Endothelial cell (in vitro differentiated cells): ENCODE measurements at places on chromosomes 2 and 18. TPM values are rescaled to one million over a fixed set of nuclear protein-coding genes. Genes with fewer than 3 reads are reported as not detected.

RAB6C gene
- 1.4 TPM for total RNA-seq

PRPF40A gene
- total RNA-seq, result 128 TPM

TMEM150A gene
- total RNA-seq, result 42.4 TPM

EPB41L3 gene
- total RNA-seq, result 16.8 TPM

MOGAT1 gene
- total RNA-seq, result 0.26 TPM

SALL3 gene
- 2.5 TPM for total RNA-seq

RGPD4 gene
- not detected for total RNA-seq

LONRF2 gene
- total RNA-seq, result not detected

CCBE1 gene
- total RNA-seq, result 1.2 TPM

PRR30 gene
- total RNA-seq, result not detected

ATG16L1 gene
- total RNA-seq, result 39.5 TPM

LAMA3 gene
- total RNA-seq, result 1.7 TPM

DNA sequence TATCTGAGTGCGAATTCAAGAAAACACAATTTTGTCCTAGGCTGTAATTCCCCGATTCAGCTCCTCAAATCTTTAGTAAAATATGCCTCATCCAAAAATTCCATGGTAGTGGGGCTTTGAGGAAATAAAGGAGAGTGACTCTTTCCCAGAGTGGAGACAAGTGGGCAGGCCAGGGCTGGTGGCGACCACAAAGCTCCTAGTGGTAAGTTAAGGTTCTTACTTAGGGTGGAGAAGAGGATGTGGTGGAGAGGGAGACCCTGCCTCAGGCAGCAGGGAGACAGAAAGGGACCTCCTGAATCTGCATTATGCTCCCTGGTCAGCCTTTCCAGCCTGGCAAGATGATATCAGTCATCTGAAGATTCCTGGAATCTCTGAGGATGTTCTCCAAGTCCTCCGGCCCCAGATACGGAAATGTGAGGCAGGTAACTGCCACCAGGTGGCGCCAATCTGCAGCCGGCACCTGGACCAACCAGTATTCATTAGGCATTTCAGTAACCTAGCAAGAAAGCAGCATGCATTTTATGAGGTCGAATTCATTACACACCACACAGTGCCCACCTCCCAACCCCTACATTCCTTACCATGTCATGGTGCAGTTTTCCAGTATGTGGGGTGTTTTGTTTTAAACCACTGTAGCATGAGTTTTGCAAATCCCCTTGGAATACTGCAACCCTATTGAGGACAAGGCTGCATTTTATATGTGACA lies 106.4 kb downstream of the POLE4 start:
- DNase-seq, result peak; percentile 70

DNA sequence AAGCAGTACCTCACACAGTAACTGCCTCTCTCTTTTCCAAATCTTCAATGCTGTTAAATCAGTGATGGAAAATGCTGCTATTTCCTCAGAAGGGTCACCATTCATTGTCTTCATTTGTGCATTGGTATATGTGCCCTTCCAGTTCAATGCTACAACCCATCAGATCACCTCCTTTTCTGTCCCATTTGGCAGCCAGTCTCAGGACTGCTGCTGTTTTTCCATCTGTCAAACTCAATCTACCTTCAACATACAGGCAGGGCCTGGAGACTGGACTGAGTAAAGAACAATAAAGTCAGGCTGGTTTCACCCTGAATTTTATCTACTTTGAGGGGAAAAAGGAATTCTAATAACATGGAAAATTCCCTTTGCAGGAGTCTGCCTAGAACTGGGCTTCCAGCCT lies 17.9 kb downstream of the ZNF385B start:
- DNase-seq, result no peak

- DNase-seq, result peak; percentile 89
Observed at GRCh38 chr2:241702155-241703031, 554 bp downstream of the ING5 start.

GRCh38 chr2:112345030-112346027 lies 69.9 kb downstream of the ZC3H6 start:
- no peak for DNase-seq

DNA sequence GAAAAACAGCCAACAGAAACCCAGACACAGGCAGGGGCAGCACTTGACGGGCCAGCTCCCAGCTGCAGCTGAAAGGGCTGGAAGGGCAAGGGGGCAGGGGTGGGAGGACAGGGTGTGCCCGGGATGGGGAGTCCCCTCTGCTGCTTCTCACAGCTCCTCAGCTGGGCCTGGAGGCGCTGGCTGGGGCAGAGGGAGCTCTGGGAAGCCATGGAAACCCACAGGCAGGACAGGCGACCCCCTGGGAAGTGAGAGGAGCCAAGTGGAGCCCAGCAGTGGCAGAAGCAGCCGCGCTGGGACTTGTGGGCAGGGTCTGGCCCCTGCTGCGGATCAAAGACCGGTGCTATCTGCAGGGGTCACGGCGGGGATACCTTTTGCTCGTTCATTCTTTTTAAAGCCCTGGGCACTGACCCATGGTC lies 20.7 kb downstream of the OTOF start:
- DNase-seq, result no peak

- no peak for DNase-seq
Observed at GRCh38 chr2:40477361-40477760, 25.5 kb upstream of the SLC8A1 start.

- no peak for DNase-seq
Observed at GRCh38 chr2:237980751-237981150, 13.9 kb downstream of the UBE2F start.

- DNase-seq, result no peak
Observed at GRCh38 chr2:206212673-206213513, 53.2 kb downstream of the EEF1B2 start.

GRCh38 chr2:223039618-223040017 lies 12.4 kb upstream of the KCNE4 start:
- no peak for DNase-seq

- DNase-seq, result no peak
Observed at GRCh38 chr18:78768656-78769501, 210.7 kb upstream of the SALL3 start.

DNA sequence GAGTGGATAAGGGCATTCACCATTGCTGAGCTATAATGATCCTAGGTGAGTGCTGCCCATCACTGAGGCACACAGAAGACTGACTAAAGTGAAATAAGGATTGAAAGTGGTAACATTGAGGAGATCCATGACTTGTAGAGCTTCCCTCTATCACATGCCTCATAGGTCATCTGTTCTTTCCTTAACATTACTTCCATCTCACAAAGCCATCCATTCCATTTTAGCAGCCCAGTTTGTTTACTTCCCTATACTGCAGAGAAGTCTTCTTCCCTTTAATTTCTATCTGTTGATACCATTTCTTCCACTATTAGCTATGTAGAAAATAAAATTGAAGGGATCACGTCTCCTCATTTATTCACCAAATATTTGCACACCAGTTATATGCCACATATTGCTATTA lies 32.1 kb downstream of the ME2 start:
- DNase-seq, result no peak

- DNase-seq, result no peak
Observed at GRCh38 chr2:54666634-54667265, 56.7 kb upstream of the EML6 start.

DNA sequence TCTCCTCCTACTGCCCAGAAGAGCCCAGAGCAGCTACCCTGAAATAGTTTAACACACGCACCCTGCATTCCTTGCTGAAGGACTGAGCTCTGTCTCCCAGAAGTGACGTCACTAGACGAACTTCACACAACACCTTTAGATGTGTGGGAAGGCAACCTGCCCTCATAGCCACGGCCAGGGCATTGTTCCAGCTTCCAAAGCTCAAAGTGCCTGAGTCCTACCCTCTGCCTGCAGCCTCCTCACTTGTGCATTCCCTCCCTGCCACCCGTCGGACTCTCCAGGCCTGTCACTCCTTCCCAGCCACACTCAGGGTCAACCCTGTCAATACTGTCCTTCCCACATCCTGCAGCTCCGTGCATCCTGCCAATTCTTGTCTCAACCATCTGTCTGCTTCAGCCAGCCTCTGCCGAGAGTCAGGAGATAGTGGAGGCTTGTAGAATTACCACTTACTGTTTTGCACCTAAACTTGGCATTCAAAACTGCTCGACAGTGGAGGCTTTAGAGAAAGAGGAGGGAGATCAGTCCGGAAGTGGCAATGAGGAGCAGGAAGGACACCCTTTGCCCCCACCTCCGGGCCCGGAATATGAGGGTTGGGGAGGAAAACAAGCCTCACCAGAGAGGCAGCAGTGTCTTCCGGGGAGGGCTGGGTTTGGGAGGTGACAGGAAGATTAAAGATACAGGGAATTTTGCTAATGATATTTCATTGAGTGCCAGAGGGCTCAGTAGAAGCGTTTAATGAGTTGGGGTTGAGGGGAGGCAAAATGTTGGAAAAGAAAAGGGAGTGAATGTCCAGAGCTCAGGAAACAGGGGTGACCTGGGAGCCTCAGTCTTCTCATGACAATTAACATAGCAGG lies 72.3 kb upstream of the ATG16L1 start:
- no peak for DNase-seq

DNA sequence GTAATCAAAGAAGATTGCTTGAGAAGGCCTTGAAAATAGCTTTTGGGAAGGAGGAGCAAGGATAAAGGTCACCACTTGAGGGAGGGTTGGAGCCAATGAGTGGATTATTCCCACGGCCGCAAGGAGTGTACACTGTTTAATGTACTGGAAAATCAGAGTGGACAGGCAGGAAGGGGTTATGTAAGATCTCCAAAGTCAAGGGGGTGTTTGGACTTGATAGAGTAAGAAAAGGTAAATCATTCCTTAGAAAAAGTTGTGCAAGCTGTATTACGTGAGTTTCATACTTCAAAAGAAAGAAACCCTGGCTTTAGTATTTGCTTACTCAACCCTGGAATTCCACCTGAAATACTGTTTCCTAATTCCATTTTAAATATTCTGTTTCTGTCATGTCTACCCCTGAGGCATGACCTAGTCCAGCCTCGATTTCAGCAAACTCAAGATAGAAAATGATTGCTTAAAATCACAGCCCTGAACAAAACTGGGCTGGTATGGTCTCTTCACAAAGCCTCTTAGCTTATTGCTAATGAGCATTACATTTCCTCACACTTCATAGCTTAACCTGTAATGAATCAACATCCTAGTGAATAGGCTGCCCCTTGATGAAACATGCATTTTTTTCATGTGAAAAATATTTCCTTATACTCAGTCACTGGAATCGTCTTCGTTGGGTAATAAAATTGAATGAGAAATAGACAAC lies 1.1 kb downstream of the MREG start:
- no peak for DNase-seq

DNA sequence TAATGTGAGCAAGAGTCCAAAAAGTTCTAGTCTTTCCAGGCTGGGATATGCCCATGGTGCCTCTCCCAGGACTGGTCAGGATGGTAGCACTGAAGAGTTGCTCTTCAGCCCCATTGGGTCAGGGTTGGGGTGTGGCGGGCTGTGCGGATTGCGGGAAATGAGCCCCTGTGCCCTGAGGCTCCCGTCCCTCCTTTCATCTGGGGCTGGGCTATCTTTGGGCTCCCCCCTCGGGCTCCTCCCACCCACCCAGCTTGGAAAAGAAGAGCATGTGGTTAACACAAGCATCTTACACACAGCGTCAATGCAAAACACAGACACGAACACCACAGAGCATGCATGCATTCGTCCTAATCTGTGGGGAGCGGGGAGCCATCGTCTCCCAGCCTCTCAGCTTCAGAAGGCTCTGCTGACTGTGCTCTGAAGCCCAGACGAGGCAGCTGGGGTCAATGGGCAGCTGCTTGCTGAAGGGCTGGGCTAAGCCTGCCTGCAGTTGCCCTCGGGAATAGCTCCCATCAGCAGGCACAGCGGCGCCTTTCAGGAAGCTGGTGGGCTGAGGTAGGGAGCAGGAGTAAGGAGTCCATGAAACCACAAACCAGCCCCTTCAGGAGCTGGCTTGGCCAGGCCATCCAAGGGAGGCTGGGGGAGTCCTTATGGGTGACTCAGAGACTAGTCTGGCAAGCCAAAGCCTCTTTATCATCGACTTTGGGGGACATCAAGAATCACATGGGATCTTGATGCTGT lies 112.9 kb downstream of the CLIP4 start:
- DNase-seq, result no peak

DNA sequence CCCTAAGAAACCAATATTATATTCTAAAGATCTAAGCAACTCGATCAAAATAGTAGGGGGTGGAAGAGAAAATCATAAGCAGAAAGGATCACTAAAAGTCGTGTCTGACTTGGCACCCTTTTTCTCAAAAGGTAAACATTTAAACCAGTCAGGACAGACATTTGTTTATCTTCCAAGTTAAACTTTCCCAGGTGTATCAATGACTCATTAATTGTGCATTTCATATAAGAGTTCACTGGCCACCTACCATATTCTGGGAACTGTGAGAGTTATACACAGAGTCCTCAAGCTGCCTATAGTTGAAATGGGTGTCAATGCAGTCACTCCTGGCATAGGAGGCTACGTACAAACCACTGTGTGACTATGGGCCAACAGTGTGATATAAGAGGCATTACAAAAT lies 4.8 kb upstream of the ACVR1 start:
- no peak for DNase-seq

DNA sequence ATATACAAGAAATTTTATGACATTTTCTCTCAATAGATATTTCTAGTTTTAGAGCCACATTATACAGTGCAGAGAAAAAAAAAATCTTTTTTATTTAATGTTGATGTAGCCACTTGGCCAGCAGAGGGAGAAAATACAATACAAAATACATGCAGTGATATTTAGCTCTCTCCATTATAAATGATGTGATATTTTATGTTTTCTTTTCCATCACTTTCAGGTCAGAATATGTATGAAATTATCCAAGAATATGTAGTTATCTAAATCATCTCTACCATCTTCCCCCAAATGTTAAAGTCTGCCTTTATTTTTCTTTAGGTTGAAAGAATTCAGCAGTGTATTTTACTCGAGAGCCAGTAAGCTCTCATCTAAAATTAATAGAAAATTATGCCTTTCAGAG lies 533.6 kb upstream of the FSHR start:
- DNase-seq, result no peak

- no peak for DNase-seq
Observed at GRCh38 chr2:37827911-37828511, 97.1 kb upstream of the RMDN2 start.

DNA sequence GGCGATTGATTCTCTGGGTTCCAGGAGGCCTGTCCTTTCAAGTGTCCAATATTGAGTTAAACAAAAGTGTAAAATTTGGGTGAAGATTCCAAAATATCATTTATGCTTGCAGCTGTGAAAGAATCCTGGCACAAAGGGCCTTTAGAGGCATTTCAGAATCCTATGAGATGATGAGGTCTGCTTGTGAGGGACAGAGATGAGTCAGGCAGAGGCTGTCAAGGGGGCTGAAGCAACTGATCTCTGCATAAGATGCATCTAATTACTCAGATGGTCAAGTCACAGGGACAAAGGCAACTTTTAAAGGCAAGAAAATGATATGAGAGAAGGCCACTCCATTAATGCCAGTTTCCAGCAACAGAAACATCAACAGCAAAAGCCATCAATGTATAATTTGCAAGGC lies 78.8 kb downstream of the FHOD3 start:
- no peak for DNase-seq

GRCh38 chr2:36433311-36434217 lies 78.0 kb downstream of the CRIM1 start:
- DNase-seq, result no peak

- DNase-seq, result no peak
Observed at GRCh38 chr2:46589356-46589755, 110.0 kb downstream of the TMEM247 start.

- DNase-seq, result no peak
Observed at GRCh38 chr2:71735676-71736075, 282.3 kb downstream of the DYSF start.

- no peak for DNase-seq
Observed at GRCh38 chr2:167140767-167141166, 252.5 kb downstream of the XIRP2 start.

GRCh38 chr18:7592305-7593071 lies 25.4 kb downstream of the PTPRM start:
- DNase-seq, result peak; percentile 32
